ENCODE measurements at places on chromosomes 5 and 9. TPM values are rescaled to one million over a fixed set of nuclear protein-coding genes. Genes with fewer than 3 reads are reported as not detected.

GRCh38 chr9:130053504-130054324 lies at the start of gene GPR107:
TSS of gene GPR107 (plus strand) at chr9:130053906. CDS start at chr9:130053933, 27 bp downstream.
- DNase-seq = peak; percentile 81

DNA sequence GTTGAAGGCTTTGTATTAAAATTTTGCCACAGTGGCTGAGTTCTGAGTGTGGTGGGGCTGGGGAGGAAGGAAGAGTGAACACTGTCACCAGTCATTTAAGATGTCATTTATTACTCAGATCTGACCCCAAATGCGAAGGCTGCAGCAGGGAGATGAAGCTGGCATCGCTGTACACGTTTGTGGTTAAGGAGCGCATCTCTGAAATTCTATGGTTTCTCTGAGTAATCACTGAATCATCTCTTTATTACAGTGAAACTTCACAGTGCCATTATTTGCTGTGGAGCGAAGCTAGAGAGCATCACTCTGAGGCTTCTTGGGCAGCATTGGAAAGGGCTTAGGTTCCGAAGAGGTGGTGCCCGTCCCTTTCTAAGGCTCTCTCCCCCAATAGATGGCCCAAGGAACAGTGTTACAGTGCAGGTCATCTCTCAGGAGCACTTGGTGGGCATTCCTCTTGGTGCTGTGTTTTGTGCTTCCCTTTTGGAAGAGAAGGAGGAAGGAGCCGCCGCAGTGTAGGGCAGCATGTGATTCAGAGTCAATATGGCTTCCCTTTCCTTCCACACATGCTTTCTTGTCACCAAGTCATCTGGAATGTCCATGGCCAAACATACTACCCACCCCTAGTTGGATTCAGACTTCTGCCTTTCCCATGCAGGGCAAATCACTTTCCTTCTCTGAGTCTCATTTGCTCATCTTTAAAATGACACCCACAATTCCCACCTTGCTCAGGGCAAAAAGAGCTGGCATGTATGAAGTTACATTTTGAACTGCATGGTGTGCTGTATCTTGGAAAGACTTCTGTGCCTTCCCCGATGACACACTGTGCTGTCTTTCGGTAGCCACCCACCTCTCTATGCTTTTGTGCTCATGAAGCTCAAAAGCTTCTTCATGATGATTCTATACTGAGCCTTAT lies 9.3 kb upstream of the TEX48 start:
- no peak for DNase-seq

DNA sequence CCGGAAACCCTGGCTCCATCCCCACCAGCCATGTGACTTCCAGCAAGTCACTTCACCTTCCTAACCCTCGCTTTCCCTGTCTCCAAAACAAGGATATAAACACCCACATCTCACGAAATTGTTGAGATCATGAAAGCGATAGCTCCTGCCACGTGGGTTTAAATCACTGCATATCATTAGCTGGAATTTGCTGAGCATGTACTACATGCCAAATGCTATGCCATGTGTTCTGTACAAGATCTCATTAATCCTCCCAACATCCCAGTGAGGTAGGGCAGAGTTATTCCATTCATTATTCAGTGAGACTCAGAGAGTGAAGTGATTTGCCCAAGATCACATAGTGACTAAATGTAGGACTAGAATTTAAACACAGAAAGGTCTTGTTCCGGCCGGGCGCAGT lies 29.2 kb upstream of the HRH2 start:
- DNase-seq = no peak

DNA sequence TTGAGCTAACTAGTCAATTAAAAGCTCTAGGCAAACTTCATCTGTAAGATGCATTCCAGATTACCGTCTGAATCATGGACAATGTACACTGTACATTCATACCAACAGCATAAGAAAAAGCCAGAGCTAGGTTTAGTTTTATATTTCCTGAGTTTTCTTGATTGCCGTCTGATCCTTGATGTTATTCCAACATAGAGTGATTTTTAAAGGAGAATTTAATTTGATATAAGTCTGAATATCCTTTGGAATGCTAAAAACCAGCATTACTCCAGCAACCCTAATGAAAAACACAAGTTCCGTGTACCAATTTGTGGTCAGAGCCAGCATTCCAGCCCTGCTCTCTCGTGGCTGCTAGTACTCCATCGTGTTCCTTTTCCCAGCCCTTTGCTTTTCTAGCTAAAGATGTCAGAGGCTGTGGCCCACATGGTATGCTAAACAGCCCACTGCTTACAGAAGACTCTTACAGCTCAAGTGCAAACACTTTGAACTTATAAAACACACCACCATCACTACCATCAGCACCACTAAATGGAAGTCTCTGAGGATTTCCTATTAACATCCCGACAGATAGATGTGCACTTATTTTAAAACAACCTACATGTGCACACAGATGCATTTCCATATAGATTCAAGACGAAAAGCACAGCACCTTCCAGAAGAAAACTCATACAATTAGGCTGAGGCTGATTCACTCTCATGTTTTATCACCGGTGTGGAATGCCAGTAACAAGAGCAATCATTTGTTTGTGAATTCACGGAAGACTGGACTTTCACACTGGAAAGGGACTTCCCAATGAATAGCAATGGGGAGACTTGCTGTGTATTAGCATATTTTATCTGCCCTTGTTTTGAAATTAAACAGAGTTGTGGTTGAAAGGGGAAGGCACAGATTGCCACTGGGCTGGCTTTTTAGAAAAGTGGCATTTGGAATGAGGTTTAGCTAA lies 246.9 kb upstream of the GAS1 start:
- no peak for DNase-seq

GRCh38 chr9:129919841-129920240 lies 84.6 kb downstream of the USP20 start:
- no peak for DNase-seq

DNA sequence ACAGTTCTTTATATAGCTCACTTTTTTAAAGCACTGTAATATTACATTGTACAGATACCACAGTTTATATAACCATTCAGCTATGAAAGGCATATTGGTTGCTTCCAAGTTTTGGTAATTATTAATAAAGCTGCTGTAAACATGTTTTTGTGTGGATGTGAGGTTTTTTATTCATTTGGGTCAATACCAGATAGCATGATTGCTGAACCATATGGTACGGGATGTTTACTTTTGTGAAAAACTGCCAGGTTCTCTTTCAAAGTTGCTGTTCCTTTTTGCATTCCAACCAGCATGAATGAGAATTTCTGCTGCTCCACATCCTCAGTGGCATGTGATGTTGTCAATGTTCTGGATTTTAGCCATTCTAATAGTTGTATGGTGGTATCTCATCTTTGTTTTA lies 439.6 kb upstream of the NMUR2 start:
- DNase-seq = no peak

DNA sequence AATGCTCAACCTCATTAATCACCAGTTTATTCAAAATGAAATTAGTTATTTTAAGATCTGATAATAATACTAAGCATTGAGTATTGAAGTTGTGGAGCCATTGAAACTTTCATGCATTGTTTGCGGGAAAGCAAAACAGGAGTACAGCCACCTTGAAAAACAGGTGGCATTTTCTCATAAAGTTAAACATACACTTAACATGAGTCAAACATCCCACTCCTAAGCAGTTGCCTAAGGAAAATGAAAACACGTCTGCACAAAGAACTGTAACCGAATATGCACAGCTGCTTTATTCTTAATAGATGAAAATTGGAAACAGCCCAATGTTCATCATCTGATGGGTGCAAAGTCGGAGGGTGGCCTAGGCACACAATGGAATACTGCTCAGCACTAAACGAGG lies 177.3 kb downstream of the IRX2 start:
- no peak for DNase-seq

DNA sequence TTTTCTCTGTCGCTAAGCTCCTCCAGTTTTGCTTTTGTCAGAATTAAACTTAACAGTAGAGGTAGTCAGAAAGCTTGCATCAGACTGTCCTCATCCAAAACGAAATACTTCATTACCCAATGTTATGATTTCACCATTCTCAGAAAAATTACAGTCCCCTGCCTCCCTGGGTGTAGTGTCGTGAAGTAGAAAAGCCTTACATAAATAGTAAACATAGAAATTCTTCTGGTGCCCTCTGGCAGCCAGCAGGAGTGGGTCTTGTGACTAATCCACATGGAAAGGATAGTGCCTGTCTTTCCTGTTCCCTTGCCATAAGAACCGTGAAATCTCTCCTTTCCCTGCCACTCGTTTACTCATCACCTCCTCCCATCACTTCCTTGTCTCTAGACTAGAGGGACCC lies 230.6 kb downstream of the GNA14 start:
- DNase-seq = no peak

- DNase-seq = no peak
Observed at GRCh38 chr9:33820231-33820745, 3.3 kb downstream of the UBE2R2 start.

GRCh38 chr5:34509392-34509791 lies 146.7 kb upstream of the RAI14 start:
- DNase-seq = no peak

DNA sequence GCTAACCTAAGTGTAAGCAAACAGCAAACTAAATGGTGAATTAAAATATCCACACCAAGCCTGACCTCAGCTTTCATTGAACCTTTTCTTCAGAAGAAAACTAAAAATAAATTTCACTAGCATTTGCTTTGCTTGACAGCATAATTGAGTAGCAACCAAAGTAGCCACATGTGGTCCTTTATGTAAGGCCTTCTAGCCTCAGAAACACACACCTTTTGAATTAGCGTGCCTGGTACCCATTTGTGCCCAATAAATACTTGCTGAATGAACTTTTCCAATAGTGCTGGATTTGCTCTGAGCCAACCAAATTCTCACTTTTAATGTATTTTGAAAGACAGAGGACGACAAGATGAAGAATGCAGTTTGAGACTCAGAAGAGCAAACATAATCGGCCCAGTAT lies 2.1 kb upstream of the NIPBL start:
- DNase-seq = no peak

DNA sequence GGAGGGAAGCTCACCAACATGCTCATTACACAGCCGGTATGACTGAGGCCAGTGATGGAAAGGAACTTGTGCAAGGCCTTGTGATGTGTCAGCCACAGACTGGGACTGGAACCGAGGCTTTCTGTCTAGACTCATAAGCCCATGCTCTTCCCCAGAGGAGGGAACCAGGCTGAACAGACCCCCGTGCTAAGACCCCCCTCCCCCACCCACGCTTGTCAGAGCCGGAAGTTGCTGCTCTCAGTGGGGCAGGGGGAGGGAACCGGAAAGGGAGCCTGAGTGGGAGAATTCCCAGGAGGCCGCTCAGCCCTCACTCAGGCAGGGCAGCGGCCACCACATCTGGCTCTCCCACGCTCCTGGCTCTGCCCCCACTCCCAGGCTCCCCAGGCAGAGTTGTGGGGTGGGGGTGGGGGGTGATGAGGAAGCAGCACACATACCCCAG lies 4.1 kb upstream of the PDGFRB start:
- peak; percentile 74 for DNase-seq

GRCh38 chr9:88590558-88591146 lies 55.7 kb downstream of the NXNL2 start:
- DNase-seq = no peak

GRCh38 chr5:111493031-111493430 lies 19.3 kb downstream of the STARD4 start:
- no peak for DNase-seq

GRCh38 chr5:5886812-5887486 lies 464.5 kb downstream of the ICE1 start:
- no peak for DNase-seq

DNA sequence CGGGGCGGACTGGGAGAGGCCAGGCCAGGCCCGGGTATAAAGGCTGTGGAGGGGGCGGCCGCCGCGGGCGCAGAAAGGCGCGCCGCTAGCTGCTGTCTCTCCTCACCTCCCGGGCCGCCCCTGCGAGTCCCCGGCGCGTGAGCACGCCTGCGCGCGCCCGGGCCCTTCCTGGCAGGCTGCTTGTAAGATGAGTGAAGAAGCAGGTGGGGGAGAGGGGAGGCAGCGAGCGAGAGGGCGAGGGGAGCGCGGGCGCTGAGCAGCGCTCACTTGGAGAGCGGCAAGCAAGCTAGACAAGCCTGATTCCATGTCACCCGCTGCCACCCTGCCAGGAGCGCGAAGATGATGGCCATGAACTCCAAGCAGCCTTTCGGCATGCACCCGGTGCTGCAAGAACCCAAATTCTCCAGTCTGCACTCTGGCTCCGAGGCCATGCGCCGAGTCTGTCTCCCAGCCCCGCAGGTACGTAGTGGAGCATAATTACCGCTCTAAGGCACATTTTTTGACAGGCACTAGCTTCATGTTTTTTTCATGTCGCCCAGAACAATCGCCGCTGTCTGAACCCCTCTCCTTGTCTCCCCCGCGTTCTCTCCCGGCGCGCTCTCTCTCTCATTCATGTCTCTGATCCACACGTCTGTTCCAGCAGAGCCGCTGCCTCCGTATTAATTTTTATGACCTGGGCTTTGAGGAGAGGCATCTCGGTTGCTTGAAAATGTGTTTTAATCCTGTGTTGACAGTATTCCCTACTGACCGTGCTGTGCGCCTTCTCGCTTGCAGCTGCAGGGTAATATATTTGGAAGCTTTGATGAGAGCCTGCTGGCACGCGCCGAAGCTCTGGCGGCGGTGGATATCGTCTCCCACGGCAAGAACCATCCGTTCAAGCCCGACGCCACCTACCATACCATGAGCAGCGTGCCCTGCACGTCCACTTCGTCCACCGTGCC lies at the start of gene POU4F3:
Gene POU4F3, plus strand, starts transcription at position 66 of the 941 bp plus-strand sequence. Its CDS starts 274 bp downstream, at position 340.
- DNase-seq = no peak

DNA sequence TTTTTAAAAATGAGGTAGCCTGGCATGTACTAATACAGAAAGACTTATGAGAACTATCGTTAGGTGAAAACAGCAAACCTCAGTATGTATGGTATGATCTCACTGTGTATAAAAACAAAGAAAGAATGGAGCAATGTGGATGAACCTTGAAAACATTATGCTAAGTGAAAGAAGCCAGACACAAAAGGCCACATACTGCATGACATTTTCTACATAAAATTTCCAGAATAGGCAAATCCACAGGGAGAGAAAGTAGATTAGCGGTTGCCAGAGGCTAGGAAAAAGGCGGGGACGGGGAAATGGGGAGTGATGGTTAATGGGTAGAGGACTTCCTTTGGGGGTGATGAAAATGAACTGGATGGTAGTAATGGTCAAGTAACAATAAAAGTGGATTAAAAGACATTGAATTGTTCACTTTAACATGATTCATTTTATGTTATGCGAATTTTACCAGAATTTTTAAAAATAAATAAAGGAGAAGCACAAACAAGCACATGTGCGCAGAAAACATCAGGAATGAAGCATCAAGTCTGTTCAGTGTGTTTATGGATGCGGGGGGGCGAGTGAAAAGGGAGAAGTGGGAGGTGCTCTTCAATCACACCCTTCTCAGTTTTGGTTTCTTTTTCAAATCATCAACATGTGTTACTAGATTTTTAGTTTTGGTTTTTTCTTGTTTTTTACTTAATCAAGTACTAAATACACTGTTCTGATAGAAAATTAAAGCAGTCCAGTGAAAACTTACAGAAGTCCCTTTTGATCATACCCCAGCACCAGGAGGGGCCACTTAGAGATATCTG lies 16.3 kb downstream of the ROR2 start:
- no peak for DNase-seq

The TCF7 gene
- 2.5 TPM for polyA plus RNA-seq

The ZFP2 gene
- polyA plus RNA-seq = 3.3 TPM

The RNF208 gene
- polyA plus RNA-seq = 2.3 TPM

The SNCB gene
- 0.13 TPM for polyA plus RNA-seq

The REEP2 gene
- polyA plus RNA-seq = 8.0 TPM

The TBC1D9B gene
- polyA plus RNA-seq = 66.2 TPM

The MCC gene
- 29.8 TPM for polyA plus RNA-seq

The BTNL9 gene
- 7.0 TPM for polyA plus RNA-seq

The LRRC19 gene
- polyA plus RNA-seq = not detected

The AQP7 gene
- polyA plus RNA-seq = 3.2 TPM

The MLANA gene
- not detected for polyA plus RNA-seq

The AGXT2 gene
- polyA plus RNA-seq = not detected

The NTRK2 gene
- 12.0 TPM for polyA plus RNA-seq

The VDAC1 gene
- 171 TPM for polyA plus RNA-seq

The TLR4 gene
- polyA plus RNA-seq = 3.4 TPM
